Stimulated activated CD8-positive, alpha-beta memory T cell treated with anti-CD3 and anti-CD28 coated beads, Interleukin-7, amount 100 ng/mL, for 1 hour (primary cell): ENCODE measurements at places on chromosomes 5 and 9.

DNA sequence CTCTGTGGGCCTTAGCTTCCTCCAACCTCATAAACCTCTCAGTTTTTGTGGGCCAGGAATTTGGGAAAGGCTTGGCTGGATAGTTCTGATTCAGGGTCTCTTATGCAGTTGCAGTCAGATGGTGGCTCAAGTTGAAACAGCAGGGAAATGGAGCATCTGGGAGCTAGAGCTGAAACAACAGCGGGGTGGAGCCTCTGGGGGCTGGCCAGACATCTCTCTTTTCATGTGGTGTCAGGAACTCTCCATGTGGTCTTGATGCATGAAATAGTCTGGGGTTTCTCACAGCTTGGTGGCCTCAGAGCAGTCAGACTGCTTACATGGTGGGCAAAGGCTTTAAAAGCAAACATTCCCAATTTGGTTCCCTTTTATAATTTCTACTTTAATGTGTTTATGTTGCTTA, 13.5 kb downstream of the ZNF346 start:
- DNase-seq, result no peak

DNA sequence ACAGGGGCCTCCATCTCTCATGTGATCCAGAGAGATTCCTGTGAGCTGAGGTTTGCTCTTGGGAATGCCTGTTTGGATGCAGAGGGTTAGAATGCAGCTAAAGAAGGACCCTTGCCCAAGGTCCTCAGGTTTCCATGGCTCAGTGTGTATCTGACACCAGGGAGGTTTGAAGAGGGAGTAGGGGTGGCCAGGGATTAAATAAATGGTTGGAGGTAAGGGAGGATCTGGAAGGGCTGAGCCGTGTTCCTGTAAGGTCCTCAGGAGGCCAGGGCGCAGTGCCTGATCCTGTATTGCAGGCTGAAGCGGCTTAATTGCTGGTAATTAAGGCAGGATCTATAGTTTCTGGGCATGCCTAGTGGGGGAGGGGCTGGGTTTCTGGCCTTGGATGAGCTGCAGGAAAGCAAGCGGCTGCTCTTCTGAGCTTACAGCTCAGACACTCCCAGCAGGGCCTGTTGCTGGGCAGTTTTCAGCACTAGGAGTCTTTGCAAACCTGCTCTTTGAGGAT, 41.5 kb upstream of the MAP1B start:
- DNase-seq, result no peak

- DNase-seq, result no peak
These were observed 381.6 kb downstream of the TMEM38B start for GRCh38 chr9:106075960-106076327.

GRCh38 chr5:159362220-159362619, 31.9 kb upstream of the IL12B start:
- DNase-seq, result no peak
